ENCODE measurements at places on chromosomes 2 and 18.

DNA sequence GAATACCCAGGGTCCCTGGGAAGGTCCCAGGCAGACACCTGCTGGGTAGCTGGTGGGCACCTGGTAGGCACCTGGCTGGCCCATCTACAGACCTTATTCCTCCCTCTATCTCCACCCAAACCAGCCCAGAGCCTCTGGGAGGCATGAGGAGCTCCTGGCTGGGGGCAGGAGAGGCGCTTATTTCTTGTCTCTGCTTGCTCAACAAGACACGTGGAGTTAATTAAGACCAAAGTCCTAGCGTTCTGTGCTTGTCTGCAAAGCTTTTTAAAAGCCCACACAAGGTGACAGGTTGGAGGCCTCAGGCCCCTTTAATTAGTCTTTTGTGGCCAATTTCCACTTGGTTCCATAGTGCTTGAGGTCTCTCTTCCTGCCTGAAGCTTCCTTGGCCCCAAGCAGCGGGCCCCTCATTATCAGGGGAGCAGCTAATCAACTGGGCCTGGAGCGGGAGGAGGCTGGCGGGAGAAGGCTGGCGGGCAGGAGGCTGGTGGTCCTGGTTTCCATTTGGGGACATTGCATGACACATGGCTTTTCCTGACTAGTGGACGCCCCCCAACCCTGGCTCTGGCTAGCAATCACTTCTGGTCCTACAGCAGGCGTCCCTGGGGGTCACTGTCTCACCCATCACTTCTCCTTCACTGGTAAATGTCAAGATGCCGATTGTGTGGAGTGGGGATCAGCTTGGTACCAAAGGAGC, 65.4 kb upstream of the HDAC4 start:
- DNase-seq, result no peak

DNA sequence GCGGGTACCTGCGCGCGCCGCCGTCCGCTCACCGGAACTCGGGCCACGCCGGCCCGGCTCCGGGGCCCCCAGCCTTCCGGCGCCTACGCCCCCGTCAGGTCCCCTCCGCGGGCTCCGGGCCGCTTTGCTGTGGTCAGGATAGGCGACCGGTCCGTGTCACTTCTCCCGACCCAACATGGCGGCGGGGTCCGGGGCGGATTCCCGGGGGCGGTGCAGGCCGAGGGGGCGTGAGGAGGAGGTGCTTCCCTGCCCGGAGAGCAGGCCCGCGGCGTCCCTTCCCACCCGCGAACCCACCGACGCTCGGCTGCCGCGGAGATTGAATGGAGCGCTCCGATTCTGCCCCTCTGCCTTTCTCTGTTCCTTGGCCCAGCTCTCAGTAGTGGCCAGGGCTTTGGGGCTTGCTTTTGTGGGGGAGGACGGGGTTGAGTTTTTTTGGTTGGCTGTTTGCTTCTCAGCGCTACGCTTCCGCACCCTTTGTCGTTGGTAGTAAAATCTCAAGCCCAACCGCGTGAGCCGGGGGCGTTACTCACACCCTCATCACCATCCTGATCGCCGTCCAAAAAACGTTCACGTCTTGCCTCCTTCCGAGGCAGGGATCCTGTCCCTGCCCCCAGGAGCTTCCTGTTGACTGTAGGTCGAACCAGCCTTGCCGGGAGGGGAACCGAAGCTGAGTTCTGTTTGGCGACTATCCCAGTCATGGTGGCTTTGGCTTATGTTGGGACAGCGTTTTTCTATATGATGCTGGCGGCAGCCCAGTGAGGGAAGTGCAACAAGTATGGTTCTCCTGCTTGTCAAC, 532 bp upstream of the YES1 start:
- peak; percentile 71 for DNase-seq

DNA sequence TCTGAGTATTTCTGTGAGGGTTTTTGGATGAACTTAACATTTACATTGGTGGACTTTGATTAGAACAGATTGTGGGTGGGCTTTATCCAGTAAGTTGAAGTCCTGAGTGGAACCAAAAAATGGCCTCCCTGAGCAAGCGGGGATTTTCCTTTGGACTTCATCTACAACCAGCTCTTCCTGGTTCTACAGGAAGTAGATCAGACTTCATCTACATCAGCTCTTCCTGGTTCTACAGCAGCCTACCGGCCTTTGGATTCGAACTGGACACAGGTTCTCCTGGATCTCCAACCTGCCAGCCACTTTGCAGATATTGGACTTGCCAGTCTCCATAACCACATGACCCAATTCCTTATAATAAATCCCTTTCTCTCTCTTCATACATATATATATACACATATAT, 79.9 kb upstream of the STK39 start:
- no peak for DNase-seq

DNA sequence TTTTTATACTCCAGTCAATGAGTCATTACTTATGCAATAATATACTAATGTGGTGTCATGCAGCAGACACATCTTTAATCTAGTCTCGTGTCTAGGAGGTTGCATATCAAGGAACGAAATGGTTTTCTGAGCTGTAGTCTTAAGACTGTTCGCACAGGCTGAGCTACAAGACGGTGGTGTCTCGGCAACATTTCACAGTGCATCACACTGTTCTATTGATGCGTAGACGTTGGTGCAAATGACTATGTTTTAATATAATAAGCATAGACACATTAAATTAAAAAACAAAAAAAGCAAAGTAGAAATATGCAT, 864.2 kb downstream of the GALR1 start:
- DNase-seq, result no peak

- no peak for DNase-seq
These were observed 13.5 kb upstream of the IGFBP2 start for GRCh38 chr2:216619411-216620393.

Data from activated CD4-positive, alpha-beta T cell treated with anti-CD3 and anti-CD28 coated beads, Interleukin-2, amount 50 U/mL, for 4 hours (primary cell).